ENCODE measurements at places on chromosomes 5 and 9. TPM values are rescaled to one million over a fixed set of nuclear protein-coding genes. Genes with fewer than 3 reads are reported as not detected.

The IFNK gene
- not detected for total RNA-seq

The ACOT12 gene
- total RNA-seq: not detected

GRCh38 chr9:104980039-104980654 is 52.2 kb upstream of the ABCA1 start:
- DNase-seq: no peak

DNA sequence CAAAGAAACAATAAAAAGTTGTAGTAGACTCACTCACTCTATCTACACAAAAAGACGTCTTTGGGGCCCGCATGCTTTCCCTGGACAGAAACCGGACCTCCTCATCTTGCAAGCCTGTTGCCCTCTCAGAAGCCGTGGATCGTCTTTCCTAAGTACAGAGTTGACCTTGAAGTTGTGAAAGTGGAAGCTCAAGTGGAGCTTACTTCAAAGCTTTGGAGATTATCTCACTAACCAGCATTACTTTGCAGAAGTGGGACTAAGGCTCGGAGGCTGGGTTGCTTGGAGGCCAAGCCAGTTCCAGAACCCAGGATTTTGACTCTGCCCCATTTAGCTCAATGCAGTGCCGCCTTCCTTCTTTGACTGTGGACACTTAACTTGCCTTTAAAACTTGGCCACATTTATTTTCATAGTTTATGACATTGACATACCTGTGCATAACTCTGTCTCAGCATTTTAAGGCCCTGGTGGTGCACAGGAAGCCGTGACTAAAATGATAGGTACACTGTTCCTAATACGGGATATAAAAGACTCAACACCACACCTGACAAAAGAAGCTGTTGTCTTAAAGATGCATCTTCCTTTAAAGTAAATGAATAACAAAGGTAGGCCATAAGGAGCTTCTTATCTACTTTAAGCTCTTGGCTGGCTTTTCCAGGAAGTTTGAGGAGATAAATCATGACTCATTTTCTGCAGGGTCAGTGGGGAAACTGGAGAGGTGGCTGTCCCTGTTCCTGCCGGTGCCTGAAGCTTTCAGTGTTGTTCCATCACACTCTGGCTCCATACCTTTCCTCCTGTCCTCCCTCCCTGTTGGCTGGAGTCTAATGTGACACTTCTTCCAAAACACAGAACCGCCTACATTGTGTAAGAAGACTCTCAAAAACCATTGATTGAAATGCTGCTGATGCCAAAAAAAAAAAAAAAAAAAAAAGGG is 10.7 kb downstream of the SLC25A25 start:
- DNase-seq: no peak

DNA sequence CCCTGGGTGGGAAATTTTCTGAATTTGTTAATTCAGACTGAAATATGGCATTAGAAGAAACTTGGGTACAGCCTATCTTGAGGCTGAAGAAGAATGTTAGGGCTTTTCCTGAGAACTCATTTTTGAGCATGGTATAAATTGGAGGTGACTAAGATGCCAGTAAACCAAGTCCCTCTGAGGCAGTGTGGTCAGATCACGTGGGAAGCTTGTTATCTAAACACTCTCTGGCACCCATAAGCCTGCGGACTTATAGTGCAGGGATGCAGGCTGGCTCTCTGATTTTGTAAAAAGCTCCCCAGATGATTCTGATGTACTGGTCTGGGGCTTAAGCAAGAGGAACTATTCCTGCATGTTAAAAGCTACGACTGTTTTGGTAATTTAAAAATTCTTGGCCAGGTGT is 34.3 kb downstream of the MTMR12 start:
- peak; percentile 14 for DNase-seq

DNA sequence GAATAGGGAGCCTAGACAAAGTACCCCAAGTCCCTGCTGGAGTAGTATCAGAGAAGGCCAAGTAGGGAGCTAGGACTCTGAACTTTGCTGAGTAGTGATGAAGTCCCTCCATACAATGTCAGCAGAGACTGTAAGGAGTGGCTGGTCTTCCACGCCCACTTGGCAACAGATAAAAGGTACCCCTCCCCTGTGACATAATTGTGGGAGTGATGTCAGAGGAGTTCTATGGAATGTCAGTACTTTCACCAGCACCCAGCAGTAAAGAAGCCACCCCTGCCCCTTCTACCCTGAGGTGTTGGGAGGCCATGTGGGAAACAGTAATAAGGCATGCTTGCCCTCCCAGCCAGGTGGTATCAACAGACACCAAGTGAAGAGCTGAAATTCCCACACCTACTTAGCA is 143.9 kb downstream of the SLIT3 start:
- DNase-seq: no peak
